NCI-H1417 treated with DMSO at 0.1 percent for 48 hours (cell line): ENCODE measurements at places on chromosomes 6 and 20.
A peak's percentile ranks its signal among the peaks of the same experiment; 100 is the strongest.

DNA sequence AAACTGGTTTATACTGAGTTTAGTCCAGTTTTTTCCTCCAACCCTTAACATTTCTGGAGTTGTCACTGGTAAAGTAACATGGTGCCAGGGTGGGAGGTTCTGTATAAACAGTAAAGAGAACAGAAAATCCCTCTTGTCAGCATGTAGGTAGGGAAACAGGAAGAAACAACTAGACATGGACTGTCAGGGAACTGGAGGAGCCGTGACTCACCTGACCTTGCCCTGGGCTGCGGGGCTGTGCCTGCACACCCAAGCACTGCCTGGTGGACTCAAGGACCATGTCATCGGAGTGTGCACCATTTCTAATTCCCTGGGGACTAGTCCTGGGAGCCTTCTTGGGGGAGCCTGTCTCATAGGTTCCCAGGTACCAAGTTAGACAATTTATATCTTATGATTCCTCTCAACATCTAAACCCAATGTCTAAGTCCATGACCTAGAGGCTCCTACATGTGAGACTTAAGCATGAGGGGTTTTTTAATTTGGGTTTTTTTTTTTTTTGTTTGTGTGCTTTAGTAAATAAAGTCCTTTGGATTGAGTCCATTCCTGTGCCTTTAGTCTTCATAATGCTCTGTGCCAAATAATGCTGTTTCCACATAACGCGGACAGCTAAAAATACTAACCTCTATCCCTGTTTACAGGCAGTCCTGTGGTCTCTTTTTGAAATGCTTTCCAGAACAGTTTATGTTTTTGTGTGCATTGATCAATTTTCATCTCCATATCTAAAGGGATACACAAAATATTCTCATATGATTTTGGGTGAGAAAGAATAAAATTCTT lies 136.9 kb upstream of the SUPT3H start:
- no peak for DNase-seq

DNA sequence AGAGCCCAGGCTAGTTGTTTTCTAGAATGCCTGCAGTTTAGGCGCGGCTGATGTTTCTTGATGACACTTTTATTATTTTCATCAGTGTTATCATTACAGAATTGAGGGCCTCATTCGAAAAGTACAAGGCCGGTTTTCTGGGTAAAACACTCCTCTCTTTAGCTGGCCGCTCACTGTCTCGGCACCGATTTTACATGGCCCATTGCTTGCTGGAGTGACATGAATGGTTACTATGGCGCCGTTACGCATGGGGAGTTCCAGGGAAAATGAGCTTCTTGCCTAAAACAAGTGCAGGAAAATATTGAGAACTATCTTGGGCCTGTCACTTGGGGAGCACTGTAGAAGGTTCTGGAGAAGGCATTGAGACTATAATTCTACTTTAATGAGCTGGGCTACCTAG lies 317.8 kb downstream of the CDH4 start:
- DNase-seq: no peak

DNA sequence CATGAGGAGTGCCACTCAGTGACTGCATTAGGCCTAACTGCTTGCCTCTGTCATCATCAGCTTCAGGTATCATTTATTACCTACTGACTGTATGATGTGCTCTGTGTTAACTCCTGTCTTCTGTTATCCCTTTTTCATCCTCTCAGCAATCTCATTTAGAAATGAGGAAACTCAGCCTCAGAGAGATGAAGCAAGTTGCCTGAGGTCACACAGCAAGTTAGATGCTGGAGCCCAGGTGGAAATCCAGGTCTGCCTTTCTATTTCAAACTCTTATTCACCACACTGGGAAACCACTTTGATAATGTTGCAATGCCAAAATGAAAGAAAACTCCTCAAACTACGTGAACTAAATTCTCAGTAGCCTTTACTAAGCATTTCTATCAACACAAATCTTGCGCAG lies 1.3 kb downstream of the FERMT1 start:
- no peak for DNase-seq

GRCh38 chr6:159301810-159302593 lies 132.8 kb downstream of the FNDC1 start:
- no peak for DNase-seq

- DNase-seq: peak; percentile 58
These were observed 307.1 kb upstream of the FLRT3 start for GRCh38 chr20:14644306-14645097.

GRCh38 chr20:23063581-23063980 lies 14.1 kb upstream of the THBD start:
- DNase-seq: no peak

GRCh38 chr6:33668914-33669313 lies 42.6 kb downstream of the UQCC2 start:
- DNase-seq: no peak

DNA sequence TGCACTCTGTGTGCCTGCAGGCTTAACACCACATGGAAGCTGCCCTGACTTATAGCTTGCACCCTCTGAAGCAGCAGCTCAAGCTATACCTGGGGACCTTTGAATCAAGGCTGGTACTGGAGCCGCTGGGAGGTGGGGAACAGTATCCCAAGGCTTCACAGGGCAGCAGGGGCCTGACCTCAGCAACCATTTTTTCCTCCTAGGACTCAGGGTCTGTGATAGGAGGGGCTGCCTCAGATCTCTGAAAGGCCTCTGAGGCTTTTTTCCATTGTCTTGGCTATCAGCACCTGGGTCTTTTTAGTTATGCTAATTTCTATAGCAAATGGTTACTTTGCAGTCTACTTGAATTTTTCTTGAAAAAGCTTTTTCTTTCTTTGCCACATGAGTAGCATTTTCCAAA lies 80.2 kb upstream of the OPRM1 start:
- DNase-seq: no peak

DNA sequence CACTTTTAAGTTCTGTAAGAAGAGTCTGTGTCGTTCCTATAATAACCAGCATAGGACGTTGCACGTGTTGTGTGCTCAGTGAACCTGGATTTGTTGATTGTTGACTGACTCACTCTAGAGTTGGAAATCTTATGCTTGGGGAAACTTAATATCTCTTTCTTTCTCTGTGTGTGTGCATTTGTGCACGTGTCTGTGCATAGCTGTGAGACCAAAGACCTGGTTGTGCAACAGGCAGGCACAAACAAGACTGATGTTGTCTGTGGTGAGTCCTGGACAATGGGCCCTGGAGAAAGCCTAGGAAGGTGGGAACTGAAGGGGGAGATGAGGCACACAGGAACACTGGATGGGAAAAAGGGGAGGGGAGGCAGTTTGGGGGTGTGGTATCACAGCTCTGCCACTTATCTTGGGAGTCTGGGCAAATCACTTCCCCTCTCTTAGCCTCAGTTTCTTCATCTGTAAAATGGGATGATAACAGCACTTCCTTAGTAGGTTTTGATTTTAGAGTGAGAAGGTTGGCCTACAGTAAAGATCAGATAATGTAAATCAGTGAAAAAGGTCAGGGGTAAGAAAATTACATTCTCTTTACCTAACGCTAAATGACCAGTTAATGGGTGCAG lies 8.4 kb downstream of the CD40 start:
- no peak for DNase-seq

- DNase-seq: no peak
These were observed 174.1 kb downstream of the CDH26 start for GRCh38 chr20:60132162-60132826.

DNA sequence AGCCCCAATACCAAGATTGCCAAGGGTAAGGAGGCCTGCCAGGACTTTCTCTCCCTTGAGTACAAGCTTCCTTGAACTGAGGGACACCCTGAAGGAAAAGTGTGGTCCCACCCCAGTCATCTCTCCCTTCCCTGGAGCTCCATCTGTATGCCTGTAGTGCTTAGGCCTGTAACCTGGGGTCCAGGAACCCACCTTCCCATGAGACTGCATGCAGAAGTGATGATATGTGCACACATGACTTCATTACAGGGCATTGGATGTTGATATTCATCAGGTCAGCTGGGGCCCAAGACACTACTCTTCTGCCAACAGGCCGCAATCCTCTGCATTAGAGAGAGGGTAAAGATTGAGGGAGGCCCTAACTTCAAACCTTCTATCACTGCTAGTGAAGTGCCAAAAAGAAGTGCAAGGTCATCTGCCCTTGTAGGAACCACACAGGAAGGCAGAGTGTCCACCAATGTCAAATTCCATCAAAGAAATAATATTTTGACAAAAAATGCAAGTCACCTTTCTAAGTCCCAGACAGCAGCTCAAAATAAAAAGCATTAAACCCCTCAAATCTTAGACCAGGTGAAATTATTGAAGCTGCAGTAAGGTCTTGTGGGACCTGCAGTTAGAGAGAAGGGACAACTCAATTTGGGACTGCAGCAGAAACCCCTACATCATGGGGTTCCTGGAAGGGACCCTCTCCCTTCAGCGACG lies 5.1 kb downstream of the HLA-F start:
- no peak for DNase-seq

- no peak for DNase-seq
These were observed 177.6 kb upstream of the MAN1A1 start for GRCh38 chr6:119527231-119527578.

- DNase-seq: no peak
These were observed 104.2 kb downstream of the TFAP2B start for GRCh38 chr6:50922579-50923525.

DNA sequence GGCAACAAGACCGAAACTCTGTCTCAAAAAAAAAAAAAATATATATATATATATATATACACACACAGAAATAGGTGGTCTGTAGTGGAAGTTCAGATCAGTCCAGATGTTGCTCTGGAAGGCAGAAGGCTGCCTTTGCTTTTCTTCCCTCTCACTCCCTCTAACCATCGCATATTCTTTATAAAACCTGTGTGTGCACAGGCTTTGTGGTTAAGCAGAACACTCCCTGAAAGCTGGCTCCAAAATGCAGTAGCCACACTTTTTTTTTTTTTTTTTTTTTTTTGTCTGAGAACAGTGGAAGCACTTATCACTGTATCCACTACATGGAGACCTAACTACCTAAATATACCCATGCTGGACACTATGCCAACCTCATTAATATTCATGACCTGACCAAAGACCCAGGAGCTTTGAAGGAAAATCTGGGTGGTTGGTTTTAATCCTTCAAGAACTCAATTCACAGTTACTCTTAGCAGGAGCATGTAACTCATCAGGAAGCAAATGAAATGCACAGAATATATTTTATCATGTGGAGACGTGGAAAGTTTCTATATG lies 20.0 kb upstream of the GFOD1 start:
- DNase-seq: no peak

- DNase-seq: no peak
These were observed 119.3 kb downstream of the RNF144B start for GRCh38 chr6:18506382-18507017.

- DNase-seq: no peak
These were observed 25.4 kb downstream of the ANKEF1 start for GRCh38 chr20:10060226-10060625.

GRCh38 chr20:63691711-63692435 lies 4.6 kb upstream of the TNFRSF6B start:
- DNase-seq: no peak

DNA sequence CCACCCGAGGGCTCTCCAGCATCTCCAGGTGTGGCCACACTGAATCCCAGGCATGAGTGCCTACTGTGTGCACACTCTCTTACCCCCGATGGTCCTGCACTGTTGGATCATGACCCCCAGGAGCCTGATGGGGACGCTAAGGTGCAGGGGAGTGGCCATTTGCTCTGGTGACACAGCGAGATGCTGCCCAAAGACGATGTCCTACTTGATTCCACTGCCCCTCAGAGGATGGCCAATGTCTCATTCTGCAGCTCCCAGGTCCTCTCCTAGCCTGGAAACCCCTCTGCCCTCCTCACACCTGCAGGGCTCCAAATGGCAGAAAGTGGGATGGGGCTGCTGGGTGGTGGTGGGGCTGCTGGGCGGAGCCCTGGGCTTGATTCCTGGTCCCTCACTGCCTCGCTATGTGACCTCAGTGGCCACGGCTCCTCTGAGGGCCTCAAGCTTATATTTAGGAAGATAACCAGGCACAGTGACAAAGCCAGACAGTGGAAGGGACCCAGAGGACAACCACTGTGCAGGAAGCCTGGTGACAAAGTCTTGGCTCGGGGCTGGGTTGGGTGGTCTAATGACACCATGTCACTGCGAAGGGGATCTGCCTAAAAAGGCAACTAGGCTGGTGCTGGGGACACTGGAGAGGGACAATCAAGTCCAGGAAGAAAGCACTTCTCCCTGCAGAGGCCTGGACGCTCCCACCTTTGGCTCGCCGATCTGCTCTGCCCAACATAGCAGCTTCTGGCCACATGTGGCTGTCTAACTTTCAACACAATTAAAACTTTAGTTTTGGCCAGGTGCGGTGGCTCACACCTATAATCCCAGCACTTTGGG lies 28.4 kb downstream of the TGM2 start:
- DNase-seq: no peak

GRCh38 chr6:53520320-53520928 lies 24.5 kb downstream of the GCLC start:
- DNase-seq: no peak

DNA sequence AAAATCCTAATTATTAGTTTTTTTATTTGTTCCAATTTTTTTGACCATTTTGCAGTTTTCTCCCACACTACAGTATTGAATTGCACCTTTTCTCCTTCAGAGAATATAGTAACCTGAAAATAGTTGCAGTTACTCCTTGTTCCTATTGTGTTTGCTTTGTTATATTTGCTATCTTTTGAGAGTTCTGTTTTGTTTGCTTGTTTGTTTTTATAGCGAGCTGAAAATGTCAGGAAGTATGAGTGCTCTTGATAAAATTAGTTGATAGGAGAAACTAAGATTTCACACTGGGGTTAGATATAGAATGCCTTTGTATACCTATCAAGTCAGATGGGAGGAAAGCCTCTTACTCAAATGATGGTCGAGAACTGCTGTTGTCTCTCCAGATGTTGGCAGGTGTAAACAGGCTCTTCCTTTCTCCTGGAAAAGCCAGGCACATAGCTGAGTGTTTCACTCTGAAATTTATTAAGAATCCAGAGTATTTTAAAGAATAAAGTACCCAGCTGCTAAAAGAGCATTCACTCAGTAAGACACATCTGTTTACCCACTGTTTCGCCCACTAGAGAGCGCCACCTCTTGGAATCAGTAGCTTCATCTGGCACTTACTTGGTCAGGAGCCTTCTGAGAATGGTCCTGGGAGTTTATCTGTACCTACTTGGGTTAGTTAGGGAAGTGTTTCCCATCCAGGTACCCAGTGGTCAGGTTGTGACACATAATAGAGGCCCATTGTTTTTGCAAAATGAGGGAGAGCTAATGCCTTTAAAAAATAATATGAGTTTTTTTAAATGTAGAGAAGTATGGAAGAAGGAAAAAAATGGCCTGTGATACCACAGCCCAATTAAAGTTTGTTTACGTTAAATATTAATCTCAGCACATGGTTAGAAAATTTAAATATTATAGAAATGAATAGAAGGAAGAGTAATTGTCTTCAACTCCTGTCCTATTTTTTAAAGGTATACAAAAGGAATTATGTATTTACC lies 11.2 kb downstream of the NT5DC1 start:
- DNase-seq: no peak

- no peak for DNase-seq
These were observed 64.4 kb upstream of the DUSP22 start for GRCh38 chr6:227812-228338.
